ENCODE measurements at places on chromosomes 7 and 10.

DNA sequence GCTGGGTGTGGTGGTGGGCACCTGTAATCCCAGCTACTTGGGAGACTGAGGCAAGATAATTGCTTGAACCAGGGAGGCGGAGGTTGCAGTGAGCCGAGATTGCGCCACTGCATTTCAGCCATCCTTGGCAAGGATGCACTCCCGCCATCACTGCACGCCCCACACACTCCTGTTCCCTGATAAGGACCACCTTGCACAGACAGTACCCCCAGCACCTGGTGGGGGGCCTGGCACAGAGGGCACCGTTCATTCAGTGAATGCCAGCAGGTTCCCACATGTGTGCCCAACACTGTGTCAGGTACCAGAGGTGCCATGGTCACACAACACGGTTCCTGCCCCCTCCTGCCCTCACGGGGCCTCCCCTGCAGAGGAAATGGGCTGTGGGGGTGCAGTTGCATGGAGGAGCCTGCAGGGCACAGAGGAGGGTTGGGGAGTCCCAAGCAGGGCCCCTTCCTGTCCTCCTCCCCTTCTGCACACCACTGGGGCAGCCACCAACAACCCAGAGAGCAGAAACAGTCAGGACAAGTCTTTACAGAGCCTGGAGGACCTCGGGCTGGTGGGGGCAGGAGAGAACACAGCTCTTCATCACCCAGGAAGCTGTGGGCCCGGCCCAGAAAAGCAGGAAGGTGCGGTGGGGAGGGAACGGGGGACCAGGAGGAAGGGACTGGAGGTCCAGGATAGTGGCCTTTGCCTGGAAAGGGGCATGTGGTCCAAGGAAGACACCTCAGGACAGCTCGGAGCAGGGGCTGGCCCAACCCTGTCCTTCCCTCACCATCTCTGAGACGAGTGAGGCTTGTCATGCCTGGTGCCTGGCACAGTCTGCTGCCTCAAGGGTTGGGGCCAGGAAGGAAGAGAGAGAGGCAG lies 7.1 kb downstream of the CRYGN start:
- peak; percentile 50 for DNase-seq

DNA sequence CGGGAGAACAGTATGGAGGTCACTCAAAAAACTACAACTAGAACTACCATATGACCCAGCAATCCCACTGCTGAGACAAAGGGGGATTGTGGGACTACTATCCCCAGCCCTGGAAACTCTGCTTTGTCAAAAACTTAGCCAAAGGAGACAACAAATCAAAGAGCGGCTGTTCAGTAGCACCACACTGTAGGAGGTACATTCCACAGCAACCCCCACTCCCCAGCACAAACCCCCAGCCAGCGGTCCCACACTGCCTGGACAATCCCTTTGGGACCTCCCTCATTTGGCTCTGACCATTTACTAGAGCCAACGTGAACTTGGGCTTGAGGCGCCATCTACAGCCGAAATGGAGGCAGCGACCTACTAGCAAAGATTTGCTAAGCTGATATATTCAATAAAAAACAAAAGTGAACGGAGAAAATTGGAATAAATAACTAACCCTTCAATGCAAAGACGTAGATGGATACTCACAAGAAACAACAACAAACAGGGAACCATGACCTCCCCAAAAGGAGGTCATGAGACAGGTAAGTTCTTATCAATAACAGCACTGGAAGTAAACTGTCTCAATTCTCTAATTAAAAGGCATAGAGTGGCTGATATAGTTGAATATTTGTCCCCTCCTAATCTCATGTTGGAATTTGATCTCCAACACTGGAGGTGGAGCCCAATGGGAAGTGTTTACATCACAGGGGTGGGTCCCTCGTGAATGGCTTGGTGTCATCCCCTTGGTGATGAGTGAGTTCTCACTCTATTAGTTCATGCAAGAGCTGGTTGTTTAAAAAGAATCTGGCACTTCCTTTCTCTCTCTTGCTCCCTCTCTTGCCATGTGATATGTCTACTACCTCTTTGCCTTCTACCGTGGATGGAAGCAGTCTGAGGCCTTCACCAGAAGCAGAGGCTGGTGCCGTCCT lies 119.0 kb upstream of the KCNMA1 start:
- no peak for DNase-seq

- DNase-seq, result no peak
These were observed 280.5 kb downstream of the KIF20B start for GRCh38 chr10:89981891-89982290.

DNA sequence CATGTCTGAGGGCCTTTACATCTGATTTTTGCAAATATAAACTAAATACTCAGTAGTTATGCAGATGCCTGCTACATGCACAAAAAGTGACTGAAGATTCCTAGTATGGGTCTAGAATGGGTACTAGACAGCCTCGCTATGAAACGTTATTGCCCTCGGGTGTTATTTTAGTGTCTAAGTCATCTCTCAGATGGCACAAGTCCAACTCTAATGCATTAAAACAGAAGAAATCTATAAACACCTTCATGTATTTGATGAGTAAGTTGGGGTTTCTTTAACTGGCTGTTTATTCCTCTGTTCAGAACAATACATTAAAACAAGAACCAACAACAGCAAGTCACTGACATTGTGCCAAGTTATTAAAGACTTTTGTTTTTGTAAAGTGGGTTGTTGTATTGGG lies 41.6 kb downstream of the TEX36 start:
- no peak for DNase-seq

DNA sequence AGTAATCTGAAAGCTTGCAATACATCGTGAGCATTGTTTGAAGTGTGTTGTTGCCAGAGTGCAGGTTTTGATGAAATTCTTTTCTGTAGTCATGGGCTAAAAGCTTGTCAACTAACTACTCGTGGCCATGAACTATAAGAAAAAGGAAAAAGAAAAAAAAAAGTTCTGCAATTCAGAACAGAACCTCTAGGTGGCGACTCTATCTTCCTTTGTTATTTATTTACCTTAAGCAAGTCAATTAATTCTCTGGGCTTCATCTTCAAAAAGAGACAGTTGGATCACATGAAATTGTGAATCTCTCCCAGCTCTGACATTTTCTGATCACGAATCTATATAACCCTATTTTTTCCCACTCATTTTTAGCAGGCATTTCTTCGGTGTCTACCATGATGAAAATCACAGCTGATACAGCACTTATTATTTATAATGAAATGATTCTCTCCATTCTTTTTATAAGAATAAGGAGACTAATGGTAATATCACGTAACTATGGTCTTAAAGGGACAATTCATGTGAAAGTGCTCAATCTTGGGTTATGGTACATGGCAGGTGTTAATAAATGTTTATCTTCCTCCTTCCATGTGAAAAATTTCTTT lies 18.8 kb downstream of the TMEM196 start:
- no peak for DNase-seq

DNA sequence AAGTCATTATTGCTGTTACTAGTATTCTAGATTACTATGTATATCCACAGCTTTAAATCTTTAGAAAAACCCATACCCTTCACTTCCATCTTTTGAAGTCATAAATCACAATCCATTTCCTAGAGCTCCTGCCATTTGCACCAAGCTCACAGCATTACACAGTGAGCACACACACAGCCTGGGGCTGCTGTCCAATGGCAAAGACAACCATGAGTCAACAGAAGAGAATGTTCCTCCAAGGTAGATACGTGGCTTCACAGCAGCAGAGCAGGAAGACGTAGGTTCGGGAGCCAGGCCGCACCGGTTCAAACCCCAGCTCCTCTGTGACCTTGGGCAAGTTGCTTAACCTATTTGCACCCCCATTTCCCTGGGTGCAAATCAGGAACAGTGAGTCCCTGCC lies 234.6 kb downstream of the DIP2C start:
- no peak for DNase-seq

- peak; percentile 35 for DNase-seq
These were observed 10.4 kb upstream of the EIF3A start for GRCh38 chr10:119090968-119091367.

- no peak for DNase-seq
These were observed 102.0 kb upstream of the GLI3 start for GRCh38 chr7:42338916-42339540.

GRCh38 chr10:5862360-5862961 lies 27.2 kb downstream of the ANKRD16 start:
- no peak for DNase-seq

DNA sequence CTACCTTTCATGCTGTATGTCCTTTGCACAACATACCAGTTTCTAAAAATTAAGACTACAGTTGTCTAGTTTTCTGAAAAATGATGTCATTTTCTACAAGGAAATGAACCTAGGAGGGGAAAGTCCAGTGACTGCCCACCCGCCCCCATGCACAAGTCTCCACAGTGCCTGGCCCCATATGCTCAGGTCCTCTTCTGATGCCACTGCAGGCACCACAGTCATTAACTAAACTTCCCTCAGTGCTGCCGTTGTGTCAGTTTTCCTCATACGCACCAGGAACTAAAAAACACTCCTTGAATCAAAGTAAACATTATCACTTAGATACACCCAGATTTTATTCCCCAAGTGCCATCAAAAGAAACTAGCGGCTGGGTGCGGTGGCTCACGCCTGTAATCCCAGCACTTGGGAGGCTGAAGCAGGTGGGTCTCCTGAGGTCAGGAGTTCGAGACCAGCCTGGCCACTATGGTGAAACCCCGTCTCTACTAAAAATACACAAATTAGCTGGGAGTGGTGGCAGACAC lies 6.9 kb upstream of the TNS3 start:
- DNase-seq, result no peak
